ENCODE measurements at places on chromosomes 12 and 14.

DNA sequence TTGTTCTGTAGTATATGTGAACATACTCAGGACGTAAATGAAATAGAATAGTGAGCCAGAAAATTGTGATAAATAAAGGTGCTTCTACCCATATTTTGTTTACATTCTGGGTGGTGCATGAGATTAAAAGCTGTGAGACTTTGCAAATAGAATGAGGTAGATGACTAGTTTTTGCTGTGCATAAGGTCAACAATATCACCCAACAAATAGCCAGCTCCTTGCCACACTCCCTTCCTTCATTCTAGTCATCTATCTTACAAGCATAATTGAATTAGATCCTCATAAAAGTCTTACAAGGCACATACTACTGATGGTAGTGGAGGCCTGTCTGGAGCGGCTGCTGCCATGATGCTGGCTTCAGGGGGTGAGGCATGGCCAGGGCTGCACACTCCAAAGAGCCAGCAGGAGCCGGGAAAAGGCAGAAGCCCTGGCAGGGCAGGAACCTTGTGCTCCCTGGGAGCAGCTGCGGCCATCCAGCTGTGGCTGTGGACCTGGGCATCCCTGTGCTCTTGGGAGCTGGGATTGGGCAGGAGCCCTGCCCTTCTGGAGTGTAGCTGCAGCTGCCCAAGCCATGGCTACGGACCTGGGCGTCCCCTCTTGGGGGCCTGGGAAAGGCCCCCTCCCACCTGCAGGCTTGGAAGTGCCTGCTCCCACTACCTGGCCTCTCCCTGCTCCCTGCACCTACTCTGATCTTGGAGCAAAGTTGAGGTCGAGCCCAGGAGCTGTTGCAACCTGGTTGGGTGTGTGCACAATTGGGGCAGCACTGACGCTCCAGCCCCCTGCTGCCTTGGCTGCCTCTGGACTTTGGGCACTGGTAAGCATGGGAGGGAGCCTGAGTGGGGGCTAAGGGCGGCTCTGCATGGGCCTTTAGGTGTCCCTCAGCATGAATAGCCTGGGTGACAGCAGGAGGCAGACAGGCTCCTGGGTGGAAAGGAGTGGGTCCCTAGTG is 112.8 kb downstream of the DACT1 start:
- no peak for DNase-seq

DNA sequence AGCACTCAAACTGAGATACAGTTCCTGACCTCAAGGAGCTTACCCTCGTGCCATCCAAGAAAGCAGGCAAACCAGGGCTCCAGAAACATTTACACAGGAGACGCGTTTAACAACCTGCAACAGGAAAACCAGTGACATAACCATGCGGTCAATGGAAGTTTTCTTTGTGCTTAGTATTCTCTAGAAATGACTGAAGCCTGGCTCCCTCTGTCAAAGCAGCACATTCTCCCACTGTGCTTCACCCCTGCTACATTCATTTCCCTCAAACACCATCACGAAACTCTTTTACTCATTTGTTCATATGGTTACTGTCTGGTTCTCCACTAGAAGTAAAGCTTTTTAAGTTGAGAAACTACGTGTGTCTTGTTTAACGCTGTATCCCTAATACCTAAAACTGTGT is 161.3 kb upstream of the CCND2 start:
- DNase-seq, result no peak

- peak; percentile 45 for DNase-seq
Observed at GRCh38 chr14:33657476-33657875, 293.4 kb downstream of the EGLN3 start.

GRCh38 chr14:34450958-34451357 is 11.1 kb downstream of the SPTSSA start:
- DNase-seq, result no peak

GRCh38 chr12:92248977-92249376 is 103.3 kb upstream of the BTG1 start:
- no peak for DNase-seq

DNA sequence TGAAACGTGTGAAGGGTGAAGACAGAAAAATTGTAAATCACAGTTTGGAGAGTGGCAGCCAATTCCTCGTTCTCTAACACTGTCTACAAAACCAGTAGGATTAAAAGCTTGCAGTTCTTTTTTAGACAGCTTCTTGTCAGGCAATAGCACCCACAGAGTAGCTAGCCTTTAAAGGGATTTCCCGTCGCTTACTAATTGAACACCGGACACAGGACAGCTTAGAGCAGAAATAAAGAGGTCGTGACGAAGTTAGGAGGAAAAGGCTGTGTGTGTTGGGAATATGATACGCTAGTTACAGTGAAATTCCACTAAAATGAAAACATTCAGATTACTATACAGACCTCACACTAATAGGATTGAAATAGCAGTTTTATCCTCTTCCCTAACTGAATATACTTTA is 149.1 kb upstream of the FLRT2 start:
- no peak for DNase-seq

DNA sequence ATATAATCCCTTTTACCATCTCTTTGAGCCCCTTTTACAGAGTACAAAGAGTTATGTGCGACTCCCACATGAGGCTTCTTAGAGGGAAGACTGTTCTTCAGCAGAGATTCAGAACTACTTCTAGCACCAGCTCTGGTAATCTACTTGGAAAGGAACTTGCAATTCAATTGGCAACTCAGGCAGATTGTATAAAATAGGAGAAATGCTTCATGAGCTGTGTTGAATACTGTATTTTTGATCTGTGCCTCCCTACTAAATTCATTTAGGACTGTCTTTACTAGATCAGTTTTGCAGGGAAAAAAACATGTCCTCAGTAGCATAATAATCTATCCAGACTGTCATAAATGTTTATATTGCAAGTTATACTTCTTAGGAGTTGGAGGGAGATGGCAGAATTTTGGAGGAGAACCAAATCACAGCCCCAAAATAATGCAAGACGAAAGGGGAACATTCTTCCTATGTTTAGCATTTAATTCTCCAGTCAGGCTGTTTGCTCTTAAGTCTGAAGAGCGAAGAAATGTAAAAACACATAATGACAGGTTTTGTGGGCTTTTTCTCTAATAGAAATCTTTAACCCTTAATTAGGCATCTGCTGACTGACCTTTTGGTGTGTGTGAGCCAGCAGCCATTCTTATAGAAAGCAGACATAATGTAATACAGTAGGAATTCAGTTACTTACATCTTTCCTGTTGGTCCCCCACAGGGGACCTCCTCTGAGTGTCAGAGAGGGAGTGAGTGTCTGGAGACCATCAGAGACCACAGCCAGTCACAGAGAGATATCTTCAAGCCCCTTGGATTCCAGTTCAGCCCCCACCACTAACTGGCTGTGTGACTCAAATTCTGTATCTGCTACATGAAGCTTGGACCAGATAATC is 3.9 kb downstream of the ANO4 start:
- DNase-seq, result peak; percentile 75

DNA sequence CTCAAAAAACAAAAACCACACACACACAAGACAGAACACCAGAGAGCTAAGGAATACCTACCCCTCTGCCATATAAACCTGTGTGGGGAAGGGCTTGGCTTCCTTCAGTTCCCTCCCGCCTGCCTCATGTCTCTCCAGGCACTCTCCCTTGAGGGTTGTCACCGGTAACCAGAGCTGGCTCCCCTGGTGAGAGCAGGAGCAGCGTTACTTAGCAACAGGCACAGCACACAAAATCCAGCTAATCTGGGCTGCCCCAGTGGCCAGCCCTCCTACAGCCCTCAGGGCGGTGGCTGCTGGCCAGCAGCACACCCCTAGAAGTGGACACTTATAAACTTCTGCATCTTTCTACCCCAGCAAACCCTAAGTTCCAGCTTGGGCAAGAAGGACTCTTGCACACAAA is 21.6 kb upstream of the NR4A1 start:
- peak; percentile 73 for DNase-seq

DNA sequence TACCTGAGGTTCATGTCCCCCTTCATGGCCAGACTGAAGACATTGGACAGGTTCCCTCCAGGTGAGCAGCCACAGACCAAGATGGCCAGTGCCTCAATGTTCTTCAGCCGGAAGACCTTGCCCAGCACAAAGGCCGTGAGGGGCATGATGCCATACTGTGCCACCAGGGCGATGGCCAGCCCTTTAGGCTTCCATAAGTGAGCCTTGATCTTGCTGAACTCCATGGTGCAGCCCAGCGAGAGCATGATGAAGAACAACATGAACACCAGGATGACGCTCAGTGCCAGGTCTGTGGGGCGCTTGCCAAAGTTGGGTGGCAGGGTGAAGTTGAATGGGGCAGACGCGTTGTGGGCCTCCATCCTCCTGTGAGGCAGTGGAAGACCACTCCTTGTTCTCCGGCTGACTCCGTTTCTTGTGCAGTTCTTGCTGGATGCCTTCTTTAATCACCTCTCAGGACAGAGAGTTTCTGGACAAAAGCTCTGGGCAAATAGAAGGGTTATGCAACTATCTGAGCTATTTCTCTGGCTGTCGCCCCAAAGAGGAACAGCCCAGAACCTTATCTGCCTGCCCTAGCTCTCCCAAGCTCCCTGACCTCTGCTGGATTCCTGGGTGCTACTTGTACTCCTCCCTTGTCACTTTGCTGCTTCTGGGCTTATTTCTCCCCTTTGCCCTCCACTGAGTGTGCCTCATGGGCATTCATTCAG is at the start of gene SLC10A1:
Gene SLC10A1, minus strand, starts transcription at position 445 of the 704 bp plus-strand sequence. Its CDS starts 86 bp downstream, at position 359.
- no peak for DNase-seq

- DNase-seq, result no peak
Observed at GRCh38 chr14:74981833-74982232, 20.9 kb upstream of the EIF2B2 start.

DNA sequence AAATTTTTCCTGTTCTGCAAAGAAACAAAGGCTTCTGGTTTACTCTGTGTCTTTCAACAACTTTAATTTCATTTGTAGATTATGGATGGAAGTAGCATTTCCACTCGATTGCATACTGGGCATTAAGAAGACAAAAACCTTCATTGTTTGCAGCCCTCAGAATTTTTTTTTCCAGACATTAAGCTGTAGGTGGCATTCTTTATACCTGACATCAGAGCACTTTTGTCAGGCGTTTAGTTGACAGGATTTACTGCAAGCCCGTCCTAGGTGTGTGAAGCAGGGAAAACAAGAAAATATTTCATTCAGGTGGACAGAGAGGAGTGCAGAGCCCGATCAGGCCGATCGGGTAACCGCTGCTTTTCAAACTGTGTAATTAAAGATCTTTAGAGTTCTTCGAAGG is 107.5 kb downstream of the TMEM260 start:
- no peak for DNase-seq

DNA sequence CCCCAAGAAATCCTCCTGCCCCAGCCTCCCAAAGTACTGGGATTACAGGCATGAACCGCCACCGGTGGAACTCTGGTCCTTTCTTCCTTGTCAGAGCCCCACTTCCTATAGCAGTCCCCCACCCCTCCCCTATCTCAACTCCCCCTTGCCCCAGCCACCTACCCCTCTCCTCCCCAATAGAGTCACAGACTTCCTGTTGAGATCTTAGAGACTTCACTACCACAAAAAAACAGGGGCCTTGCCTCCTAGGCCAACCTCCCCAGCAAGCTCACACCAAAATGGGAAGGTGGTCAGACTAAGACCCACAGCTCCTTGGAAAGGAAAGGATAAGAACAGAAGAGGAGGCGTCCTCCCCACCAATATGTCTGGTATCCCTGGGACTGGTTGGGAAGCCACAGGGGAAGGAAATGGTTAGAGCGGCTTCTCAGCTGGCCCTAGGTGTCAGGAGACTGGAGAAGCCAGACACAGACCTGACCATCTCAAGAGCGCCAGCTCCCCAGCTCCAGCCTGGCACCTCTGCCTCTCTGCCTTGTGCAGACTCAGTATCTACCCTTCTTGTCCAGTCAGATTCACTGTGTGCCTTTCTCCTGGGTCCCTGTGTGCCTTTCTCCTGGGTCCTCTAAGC is 8.5 kb downstream of the ITGB7 start:
- DNase-seq, result no peak

DNA sequence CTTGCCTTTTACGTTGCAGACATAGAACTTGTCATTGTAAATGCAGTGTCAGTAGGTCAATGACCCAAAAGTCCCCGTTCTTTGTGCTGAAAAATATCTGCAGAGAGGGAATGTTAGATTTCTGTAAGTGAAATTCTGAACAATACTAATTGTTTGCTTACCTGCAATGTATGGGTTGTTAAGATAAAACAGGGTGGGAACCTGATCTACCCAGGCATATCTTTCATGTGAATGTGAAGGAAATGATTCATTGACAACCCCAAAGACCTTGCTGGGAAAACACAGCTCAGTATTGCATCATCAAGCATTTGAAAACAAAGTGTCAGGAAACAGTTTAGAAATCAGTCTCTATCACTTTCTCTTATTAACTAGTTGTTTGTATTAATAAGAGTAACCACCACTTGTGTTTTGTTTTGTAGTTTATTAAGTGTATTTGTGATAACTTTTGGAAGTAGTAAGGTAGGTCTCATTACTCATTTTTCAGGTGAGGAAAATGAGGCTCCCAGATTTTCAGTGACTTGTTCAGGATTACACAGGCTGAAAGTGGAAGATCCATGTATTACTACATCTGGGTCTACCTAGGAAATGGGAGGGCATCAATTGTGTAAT is 57.9 kb upstream of the SLC38A2 start:
- peak; percentile 86 for DNase-seq

DNA sequence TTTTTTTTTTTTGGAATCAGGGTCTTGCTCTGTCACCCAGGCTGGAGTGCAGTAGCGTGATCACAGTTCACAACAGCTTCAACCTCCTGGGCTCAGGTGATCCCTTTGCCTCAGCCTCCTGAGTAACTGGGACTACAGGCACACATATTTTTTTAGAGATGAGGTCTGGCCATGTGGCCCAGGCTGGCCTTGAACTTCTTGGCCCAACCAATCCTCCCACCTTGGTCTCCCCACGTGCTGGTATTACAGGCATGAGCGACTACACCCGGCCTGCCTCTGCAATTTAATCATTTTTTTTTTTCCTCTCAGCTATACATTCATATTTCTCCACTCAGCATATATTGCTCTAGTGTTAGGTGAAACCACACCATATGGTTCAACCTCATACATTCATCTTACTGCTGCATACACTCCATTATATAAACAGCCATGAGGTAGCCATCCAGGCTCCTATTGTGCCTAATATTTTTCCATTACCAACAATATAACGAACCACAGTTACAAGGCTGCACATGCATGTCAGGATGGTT is 7.1 kb downstream of the STX2 start:
- no peak for DNase-seq

DNA sequence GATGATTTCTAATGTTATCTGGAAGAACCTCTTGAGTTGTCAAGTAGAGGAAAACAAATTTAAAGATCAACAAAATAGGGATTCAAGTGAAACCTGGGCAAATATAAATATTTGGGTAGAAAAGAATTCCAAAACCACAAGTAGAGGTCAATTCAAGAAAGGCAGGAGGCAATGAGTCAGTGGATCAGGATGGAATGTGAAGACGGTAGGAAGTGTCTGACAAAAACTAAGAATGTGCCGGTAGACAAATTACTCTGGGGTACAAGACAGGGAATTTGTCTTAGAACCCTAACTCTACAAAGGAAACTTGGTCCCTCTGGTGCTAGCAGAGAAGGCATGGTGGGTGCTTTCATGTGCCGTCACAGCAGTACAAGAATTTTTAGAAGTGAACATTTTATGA is 13.6 kb downstream of the ABCD2 start:
- peak; percentile 2 for DNase-seq

DNA sequence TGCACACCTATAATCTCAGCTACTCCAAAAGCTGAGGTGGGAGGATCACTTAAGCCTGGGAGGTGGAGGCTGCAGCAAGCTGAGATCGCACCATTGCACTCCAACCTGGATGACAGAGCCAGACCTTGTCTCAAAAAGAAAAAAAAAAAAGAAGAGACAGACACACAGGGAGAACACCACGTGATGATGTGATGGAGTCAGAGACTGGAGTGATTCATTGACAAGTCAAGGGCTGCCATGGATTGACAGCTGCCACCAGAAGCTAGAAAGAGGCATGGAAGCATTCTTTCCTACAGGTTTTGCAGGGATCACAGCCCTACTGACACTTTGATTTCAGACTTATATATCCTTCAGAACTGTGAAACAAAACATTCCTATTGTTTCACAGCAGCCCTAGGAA is 3.5 kb upstream of the HCFC2 start:
- DNase-seq, result no peak
